IPS DF 19.7 (cell line): ENCODE measurements at places on chromosomes 11 and 22.
A peak's percentile ranks its signal among the peaks of the same experiment; 100 is the strongest.

DNA sequence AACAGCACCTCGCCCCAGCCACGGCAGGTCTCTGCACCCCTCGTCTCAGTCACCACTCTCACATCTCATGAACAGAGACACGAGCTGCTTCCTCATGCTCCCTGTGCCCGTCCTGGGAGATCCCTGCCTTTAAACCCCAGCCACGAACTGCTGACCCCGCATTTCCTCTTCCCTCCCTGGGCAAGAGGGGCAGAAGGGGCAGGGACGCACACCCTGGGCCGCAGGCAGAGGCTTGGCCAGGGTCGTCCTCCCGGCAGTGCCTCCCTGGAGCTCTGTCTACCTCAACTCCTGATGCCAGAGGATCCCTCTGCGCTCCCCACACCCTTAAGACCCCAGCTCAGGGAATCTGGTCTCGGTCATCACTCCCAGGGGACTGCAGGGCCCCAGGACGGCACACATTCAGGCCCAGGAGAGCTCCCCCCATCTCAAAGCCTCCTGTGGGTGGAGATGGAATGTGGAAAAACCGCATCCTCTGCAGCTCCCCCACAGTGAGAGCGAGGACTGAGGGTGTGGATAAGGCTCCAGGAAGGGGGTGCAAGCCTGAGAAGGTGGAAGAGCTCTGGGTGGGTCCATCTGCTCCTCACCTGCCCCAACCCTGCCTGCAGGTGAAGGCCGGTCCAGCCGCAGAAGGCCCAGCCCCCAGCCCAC is 1.2 kb downstream of the BID start:
- DNase-seq: no peak

GRCh38 chr11:81345609-81346008 is 1388.1 kb downstream of the FAM181B start:
- no peak for DNase-seq

GRCh38 chr22:27429476-27429875 is 372.1 kb downstream of the MN1 start:
- no peak for DNase-seq

DNA sequence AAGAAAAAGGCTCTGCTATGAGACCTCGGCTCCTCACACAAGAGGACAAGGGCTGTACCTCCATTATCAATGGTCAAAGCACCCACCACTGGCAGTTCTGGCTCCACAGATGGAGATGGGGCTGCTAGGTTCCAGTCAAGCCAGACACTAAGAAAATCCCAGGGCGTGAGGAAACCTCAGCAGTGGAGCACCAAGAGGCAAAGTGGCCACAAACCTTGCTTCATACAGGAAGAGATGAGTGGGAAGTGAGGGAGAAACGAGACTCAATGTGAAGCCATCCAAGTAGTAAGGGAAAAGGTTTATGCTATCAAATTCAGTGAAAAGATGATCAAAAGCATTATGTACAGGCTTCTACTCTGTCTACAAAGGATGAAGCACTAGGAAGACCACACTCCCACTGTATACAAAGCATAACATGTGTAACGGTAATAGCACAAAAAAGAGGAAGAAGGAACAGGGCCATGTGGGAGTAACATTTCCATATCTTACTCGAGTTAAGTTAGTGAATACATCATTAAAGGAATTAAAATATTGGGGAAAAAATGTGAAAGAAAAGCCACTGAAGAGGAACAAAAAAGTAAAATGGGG is 27.0 kb downstream of the POLDIP3 start:
- DNase-seq: no peak

- peak; percentile 56 for DNase-seq
These were observed 210.4 kb upstream of the PITPNB start for GRCh38 chr22:28129319-28129962.

DNA sequence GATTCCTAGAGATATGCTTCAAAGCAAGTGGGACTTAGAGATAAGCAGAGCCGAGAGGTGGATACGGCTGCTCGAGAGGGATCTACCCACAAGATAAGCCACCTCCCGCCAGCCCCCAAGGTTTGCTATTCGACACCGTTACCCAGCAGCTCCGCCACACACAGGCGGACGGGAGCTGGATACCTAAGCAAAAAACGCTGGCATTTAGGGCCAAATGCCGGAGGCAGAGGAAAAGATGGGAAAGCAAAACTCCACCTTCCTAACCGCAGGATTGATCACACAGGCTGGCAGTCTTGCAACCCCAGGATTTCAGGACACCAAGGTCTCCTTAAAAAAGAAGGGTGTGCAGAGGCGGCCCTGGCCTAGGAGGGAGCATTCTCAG is 709 bp downstream of the FTH1 start:
- no peak for DNase-seq

DNA sequence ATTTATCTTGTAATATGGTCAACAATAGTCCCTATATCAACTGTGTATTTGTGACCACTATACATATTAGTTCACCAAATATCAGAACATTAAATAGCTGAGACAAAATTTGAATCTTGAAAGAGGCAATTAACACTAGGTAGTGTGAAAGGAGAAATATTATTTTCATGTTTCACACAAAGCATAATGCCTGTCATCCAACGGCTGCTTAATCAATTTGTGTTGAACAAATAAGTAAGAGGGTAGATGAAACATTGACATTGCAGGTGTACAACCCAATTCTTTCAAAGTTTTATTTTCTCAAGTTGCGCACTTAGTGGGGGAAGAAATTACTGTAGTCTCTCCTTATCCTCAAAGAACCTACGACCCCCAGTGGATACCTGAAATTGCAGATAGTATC is 3.4 kb upstream of the OR8I2 start:
- DNase-seq: no peak

DNA sequence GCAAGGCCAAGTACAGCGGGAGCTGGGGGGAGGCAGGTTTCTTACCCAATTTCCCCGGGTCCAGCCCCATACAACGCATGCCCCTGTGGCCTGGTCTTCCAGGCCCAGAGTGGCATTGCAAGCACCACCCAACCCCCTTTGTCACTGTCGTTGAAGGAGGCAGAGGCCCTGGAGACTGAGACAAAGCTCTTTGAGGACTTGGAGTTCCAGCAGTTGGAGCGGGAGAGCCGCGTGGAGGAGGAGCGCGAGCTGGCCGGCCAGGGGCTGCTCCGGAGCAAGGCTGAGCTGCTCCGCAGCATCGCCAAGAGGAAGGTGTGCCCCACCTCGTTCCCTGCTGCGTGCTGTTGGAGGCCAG is 27.8 kb downstream of the PHLDB1 start:
- DNase-seq: no peak

GRCh38 chr11:45812581-45813548 is 7.9 kb downstream of the SLC35C1 start:
- no peak for DNase-seq

GRCh38 chr22:24156913-24157821 is 24.1 kb upstream of the SUSD2 start:
- DNase-seq: peak; percentile 68

DNA sequence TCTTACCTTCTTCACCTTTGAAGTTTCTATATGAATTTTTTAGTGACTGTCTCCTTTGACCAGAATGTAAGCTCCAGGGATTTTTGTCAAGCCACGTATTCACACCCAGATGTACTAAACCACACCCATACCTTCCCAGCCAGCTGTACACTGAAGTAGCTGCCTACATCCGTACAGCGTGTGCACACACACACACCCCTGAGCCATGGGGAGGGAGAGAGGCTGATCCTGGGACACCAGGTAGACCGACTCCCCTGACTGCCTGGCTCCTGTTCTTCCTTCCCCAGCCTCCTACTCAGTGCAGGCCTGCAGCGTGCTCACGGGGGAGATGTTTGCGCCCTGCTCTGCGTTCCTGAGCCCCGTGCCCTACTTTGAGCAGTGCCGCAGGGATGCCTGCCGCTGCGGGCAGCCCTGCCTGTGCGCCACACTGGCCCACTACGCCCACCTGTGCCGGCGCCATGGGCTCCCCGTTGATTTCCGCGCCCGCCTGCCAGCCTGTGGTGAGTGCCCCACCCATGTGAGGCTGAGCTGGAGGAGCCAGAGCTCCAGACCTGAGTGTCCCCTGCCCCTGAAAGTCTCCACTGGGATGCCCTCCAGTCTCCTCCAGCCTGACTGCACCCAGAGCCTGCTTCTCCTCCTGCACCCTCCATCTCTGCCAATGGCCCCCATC is 25.9 kb downstream of the OTOG start:
- DNase-seq: no peak

GRCh38 chr11:70077411-70078094 is 564 bp upstream of the ANO1 start:
- DNase-seq: no peak

GRCh38 chr11:70503468-70504221 is 105.3 kb downstream of the CTTN start:
- no peak for DNase-seq

DNA sequence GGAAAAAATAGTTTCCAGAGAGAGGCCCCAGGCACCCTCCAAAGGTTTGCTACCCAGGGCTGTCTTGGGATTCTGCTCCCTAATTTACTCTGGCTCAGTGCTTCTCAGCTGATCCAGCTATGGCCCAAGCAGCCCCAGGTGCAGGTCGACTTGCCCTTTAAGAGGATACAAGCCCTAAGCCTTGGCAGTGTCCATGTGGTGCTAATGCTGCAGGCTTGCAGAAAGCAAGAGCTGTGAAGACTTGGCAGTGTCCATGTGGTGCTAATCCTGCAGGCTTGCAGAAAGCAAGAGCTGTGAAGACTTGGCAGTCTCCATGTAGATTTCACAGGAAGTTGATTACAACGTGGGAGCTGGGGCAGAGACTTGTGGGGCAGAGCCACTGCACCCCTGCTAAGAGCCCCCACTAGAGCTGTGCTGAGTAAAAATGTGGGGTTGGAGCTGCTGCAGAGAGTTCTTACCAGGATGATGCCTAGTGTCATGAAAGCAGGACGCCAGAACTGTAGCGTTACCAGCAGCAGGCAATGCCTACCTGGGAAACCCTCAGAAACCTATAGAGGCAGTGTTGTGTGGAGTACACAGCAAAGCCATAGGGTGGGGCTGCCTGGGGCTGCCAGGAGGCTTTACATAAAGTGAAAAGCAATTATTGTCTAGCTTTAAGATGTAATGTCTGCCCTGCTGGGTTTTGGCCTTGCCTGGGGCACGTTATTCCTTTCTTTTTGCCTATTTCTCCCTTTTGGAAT is 16.1 kb upstream of the OR52K1 start:
- DNase-seq: no peak

- no peak for DNase-seq
These were observed 31.2 kb downstream of the SHANK2 start for GRCh38 chr11:71221201-71221600.

GRCh38 chr22:40263191-40263590 is 83.1 kb upstream of the ADSL start:
- no peak for DNase-seq

- no peak for DNase-seq
These were observed 10.9 kb downstream of the SSH3 start for GRCh38 chr11:67314218-67314617.

- no peak for DNase-seq
These were observed 343.3 kb upstream of the CTSC start for GRCh38 chr11:88680806-88681205.

DNA sequence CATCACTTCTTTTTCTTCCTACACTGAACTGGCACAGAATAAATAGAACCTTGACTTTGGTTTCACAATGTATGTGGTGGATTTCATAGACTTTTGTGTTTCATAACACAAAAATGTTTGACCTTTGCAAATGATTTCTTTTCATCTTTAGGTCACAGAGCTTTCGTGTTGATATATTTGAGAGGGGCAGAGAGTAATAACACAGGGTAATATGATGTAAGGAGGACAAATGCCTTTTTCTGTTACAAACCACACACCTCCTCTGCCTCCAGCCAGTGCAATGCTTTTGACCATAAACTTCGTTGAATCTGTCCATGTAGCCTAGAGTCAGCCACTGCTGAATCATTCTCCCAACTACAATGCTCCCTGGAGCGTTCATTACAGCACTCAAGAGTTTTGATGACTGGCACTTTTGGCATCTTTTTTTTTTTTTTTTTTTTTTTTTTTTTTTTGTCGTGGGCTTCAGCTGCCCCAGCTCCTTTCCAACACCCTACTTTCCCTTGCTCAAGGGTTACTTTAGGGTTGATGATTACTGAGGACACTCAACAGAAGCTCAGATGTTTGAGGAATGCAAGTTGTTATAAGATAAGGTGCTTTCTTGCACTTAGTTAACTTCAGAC is 11.4 kb upstream of the CAT start:
- DNase-seq: no peak
